ENCODE measurements at places on chromosomes 6 and 20.

DNA sequence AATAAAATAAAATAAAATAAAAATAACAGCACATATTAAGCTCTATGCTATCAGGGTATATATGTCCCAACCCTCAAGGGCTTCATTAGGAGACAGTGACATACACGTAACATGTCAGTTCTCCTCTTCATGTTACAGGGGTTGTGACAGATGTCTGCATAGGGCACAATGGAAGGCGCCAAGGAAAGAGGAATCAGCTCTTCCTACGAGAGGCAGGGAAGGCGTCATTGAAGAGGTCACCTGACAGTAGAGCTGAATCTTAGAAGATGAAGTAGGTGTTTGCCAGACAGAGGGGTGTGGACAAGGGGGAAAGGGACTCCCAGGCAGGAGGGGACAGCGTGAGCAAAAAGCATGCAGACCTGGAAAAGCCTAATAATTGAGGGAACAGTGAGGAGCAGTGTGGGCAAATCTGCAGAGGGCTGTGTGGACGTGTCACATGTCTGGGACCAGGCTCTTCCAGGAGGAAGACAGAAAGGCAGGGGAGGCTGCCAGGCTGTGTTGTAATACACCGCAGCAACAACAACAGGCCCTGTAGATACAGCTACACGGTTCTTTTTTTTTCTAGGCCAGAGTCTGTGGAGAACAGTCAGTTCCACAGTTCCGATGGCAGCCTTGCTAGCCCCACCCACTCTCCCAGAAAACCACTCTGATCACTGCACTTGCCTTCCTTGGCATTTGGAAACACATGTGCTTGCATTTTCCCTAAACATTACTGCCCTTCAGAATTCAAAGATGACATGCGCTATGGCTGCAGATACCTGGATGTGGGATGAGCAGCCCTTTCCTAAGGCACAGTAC is 2.5 kb upstream of the FKBP5 start:
- DNase-seq: no peak

DNA sequence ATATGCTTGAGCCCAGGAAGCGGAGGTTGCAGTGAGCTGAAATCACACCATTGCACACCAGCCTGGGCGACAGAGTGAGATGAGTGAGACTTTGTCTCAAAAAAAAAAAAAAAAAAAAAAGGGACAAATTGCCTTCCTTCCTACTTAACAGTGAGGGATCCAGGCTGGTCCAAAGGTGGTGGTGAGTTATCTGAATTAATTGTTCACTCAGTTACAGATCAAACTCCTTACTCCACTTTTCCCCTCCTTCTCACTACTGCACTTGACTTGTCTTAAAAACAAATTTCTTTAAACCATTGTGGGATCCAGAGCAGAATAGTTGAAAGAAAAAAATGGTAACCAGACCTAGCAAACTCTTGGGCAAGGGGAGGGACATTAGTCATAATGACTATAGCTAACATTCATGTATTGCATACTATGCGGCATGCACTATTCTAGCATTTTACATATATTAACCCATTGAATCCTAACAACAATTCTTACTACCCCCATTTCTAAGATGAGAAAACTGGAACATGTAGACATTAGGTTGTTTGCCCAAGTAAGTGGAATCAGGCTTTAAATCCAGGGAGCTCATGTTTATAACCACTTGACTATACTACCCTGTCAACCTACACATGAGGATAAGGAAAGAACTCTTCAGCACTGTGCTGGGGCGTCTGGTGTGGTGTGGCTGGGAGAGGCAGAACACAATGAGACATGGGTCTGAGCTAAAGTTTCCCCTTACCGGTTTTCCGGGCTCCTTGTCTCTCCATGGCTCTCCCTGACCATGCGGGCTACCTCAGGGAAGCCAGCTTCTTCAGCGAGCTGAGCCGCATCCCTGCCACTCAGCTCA is 1.5 kb downstream of the GPANK1 start:
- DNase-seq: no peak

- no peak for DNase-seq
Measured at GRCh38 chr6:106444777-106445507, 84.4 kb downstream of the CRYBG1 start.

DNA sequence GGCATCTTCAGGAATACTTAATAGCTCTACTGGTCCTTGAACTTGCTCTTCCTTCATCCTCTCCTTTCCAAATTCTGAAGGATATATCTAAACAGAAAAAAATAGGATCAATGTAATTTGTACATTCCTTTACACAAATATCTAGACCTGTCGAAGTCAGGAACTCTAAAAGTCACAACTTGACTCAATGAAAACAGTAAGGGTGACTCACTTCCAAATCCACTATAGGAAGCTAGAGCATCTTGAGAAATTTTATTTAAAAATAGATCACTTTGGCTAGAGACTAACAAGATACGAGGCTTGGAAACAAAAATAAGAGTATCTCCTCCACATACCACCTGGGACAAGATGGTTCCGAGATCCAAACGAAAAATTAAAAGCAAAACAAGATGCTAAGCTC is 12.2 kb downstream of the ESF1 start:
- no peak for DNase-seq

- DNase-seq: no peak
Measured at GRCh38 chr6:167094820-167095637, 27.9 kb upstream of the CCR6 start.
